ENCODE measurements at places on chromosomes 11 and 22. TPM values are rescaled to one million over a fixed set of nuclear protein-coding genes. Genes with fewer than 3 reads are reported as not detected.

MUC6 gene
- 0.10 TPM for total RNA-seq

ADAMTS8 gene
- total RNA-seq, result 12.2 TPM

CASP5 gene
- 47.3 TPM for total RNA-seq

ESAM gene
- 15.7 TPM for total RNA-seq

C1QTNF5 gene
- 8.7 TPM for total RNA-seq

MEI1 gene
- 1.8 TPM for total RNA-seq

DDX25 gene
- total RNA-seq, result 0.16 TPM

UBQLN3 gene
- total RNA-seq, result not detected

SERPING1 gene
- 18.7 TPM for total RNA-seq

THAP12 gene
- 34.4 TPM for total RNA-seq

SCUBE1 gene
- total RNA-seq, result 1.7 TPM

THAP7 gene
- total RNA-seq, result 23.3 TPM

C11orf58 gene
- 70.1 TPM for total RNA-seq

SPA17 gene
- total RNA-seq, result 10.7 TPM

C11orf52 gene
- total RNA-seq, result 7.3 TPM

OR10W1 gene
- total RNA-seq, result not detected

NLRP6 gene
- total RNA-seq, result 0.17 TPM

SRRD gene
- total RNA-seq, result 16.4 TPM

GPR83 gene
- total RNA-seq, result not detected

OOSP3 gene
- not detected for total RNA-seq

DAGLA gene
- total RNA-seq, result 7.5 TPM

CASP1 gene
- total RNA-seq, result 68.7 TPM

IGSF22 gene
- total RNA-seq, result 1.3 TPM

MMP20 gene
- total RNA-seq, result not detected

CHST1 gene
- total RNA-seq, result 0.58 TPM

CYP2R1 gene
- 11.1 TPM for total RNA-seq

PTPRCAP gene
- total RNA-seq, result 5.5 TPM

KCNQ1 gene
- 55.8 TPM for total RNA-seq

P2RX3 gene
- total RNA-seq, result not detected

LARGE2 gene
- 7.5 TPM for total RNA-seq

HEPHL1 gene
- total RNA-seq, result not detected

HTR3B gene
- not detected for total RNA-seq

BAIAP2L2 gene
- total RNA-seq, result 59.1 TPM

MYO18B gene
- not detected for total RNA-seq

TREH gene
- 2.4 TPM for total RNA-seq

CNGA4 gene
- not detected for total RNA-seq

POU2AF3 gene
- total RNA-seq, result 7.9 TPM

GAS2 gene
- total RNA-seq, result 2.3 TPM

OR8A1 gene
- not detected for total RNA-seq

Measured in colonic mucosa (tissue), 4 donors.